ENCODE measurements at places on chromosomes 1 and 21.

- DNase-seq: no peak
These were observed 103.2 kb downstream of the COLGALT2 start for GRCh38 chr1:183934314-183934713.

- DNase-seq: no peak
These were observed 57.0 kb upstream of the NEK2 start for GRCh38 chr1:211732293-211732980.

- DNase-seq: no peak
These were observed 92.5 kb upstream of the FMN2 start for GRCh38 chr1:239999170-239999569.

DNA sequence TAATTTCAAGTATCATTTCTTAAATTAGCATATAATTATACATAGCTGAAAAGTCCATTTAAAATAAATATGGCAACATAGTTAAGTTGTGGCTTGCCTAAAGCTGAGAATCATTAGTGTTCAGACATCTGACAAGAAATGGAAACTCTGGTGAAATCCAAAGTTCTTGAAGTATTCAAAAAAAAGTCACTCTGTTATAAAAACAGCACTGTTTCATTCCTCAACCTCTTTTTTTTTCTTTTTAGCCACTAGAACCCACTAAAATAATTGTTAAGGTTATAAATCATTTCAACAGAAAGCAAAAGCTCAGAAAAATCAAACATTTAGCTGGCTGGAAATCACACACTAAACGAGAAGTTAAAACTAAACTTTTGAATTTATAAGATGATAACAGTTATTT lies 476.7 kb downstream of the LTN1 start:
- no peak for DNase-seq

- DNase-seq: no peak
These were observed 65.6 kb upstream of the ERRFI1 start for GRCh38 chr1:8091691-8092090.

GRCh38 chr1:30916296-30916695 lies 7.7 kb upstream of the SDC3 start:
- DNase-seq: no peak

All from stimulated activated CD4-positive, alpha-beta T cell treated with anti-CD3 and anti-CD28 coated beads, Interleukin-2, amount 100 ng/mL, for 48 hours (primary cell).